ENCODE measurements at places on chromosomes 16 and 17.

DNA sequence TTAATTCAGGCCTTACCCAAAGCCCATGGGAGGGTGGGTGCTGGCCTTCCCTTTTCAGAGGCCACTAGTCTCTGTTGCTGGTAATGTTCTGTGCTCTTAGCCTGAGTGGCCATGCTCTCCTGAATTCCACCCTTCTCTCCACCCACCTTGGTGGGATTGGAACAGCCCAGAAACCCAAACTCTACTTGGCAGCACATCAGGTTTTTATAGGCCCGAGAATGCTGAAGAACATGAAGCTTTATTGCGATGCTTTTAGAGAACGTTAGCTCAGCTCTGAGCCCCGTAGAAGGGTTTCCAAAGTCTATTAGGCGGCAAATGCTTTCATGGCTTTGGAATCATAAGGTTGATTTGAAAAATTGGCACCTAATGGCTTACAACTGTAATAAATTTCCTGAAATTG is 209.3 kb downstream of the MSI2 start:
- DNase-seq, result no peak

DNA sequence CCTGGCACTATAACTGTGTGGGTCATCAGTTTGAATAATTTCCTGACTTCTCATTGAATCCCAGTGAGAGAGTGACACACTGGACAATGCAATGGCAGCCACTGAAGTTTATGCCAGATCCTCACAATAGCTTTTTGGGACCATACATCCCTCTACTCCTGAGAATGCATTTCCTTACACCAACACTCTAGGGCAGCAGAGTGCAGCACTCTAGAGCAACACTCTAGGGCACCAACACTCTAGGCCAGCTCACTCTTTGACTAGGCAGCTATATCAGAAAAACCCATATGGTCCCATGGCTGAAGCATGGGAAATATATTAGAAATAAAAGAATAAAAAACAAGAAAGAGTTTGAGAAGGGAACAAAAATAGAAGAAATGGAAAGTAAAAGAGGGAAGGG is 309.2 kb downstream of the MAP2K6 start:
- DNase-seq, result no peak

GRCh38 chr17:56665864-56666263 is 72.4 kb downstream of the NOG start:
- no peak for DNase-seq

DNA sequence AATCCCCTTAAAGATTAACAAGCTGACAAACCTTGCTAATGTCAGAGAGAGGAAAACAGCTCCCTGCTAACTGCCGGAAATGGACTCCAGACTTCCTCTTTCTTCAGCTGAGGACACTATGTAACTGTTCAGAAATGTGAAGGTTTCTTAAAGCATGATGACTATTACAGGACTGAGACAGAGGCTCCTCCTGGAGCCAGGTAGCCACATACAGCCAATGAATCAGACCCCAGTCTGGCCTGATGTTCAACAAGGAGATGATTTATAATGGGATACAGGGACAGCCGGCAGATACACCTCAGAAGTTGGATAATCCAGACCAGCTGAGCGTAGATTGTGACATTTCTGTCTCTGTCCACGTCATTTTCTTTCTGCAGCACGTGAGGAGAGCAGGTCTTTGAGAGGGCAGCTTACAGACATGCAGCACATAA is 216.2 kb downstream of the HS3ST3A1 start:
- DNase-seq, result no peak

- no peak for DNase-seq
Observed at GRCh38 chr17:82878527-82878926, 38.7 kb upstream of the ZNF750 start.

- DNase-seq, result no peak
Observed at GRCh38 chr17:80482555-80483308, 6.3 kb upstream of the NPTX1 start.

DNA sequence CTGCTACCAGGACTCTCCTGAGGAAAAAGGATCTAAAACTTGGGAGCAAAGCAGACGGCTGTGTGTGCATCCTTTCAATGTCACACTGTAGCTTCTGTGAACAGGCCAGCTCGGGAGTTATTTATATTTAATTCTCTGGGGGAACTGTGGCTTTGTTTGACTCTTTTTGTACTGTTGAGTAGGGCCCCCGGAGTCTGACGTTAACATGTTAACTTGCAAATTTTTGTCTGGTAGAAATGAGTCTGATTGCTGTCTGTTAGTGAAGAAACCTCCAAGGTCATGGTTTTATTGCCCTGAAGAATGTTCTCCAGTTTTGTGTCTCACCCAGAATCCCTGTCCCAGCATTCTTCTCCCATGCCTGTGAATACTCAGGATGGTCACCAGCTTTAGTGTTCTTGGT is 14.2 kb upstream of the KCNG4 start:
- no peak for DNase-seq

DNA sequence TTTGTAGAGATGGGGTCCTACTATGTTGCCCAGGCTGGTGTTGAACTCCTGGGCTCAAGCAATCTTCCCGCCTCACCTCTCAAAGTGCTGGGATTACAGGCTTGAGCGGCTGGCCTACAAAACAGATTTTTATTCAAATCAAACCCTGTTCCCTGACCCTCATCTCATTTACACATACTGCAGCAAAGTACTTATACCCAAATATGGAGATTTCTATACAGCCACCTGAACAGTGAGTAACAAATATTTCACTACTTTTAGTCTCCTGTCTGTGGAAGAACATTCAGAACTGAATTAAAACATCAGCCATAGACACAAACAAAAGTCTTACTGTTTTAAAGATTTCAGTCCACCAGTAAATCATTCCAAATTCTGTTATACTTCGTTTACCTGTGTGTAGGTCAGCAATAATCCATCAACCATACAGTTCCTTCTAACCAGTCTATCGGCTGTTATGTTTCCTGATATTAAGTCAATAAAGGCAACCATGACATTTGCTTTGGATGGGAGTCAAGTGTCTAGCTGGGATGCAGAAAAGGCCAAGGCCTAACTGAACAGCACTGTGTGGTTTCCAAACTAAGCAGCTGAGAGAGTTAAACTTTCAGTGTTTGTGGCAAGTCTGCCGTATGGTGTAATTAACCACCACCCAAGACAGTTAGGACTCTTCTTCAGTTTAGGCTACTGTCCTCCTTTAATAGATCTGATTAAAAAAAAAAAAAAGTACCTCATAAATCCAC is 22.3 kb downstream of the ERN1 start:
- no peak for DNase-seq

- no peak for DNase-seq
Observed at GRCh38 chr16:47528431-47528830, 67.3 kb downstream of the PHKB start.

DNA sequence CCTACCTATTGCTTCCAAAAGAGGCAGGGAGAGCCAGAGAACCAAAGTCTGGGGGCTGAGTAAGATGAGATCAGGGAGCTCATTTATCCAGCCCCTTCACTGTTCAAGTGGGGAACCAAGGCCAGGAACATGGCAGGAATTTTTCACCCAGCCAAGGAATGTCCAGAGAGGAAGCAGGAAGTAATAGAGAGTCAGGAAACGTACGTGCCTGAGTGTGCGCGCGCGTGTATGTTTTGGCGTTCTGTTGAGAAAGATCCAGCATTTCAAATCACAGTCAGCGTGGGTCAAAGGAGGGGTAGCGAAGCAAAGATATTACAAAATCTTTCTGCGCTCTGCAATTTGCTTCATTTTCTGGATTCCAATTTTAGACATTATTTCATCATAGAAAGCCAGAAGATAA is 41.9 kb upstream of the WSCD1 start:
- DNase-seq, result no peak

DNA sequence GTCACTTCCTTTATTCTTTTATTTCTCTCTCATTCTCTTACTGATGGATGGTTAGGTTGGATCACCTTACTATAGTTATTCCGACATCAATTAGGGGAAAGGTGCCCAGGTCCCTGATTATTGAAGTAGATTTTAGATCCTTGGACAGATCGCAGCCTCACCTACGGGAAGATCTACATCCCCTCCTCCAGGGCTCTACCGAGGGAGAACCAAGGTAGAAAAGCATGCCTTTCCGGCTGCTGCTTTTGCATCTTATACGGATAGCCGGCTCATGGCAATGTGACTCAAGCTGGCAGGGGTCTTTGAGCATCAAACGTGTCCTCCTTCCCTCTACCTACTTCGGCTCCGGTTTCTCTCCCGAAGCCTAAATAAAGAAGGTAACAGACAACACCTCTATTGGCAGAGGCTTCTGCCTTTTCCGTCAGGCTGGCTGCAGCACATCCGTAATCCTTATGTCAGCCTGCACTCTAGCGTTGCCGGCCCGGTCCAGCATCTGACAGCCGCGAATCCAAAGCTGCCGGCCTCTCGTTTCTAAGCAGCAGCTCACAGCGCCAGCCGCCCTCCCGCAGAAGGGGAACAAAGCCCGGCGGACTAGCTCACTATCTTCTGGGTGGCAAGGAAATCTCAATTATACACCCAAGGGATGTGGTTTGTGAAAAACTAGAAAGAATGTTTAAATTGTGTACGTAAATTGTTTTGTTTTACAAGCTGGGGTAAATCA is 46.9 kb downstream of the IRX6 start:
- peak; percentile 26 for DNase-seq

DNA sequence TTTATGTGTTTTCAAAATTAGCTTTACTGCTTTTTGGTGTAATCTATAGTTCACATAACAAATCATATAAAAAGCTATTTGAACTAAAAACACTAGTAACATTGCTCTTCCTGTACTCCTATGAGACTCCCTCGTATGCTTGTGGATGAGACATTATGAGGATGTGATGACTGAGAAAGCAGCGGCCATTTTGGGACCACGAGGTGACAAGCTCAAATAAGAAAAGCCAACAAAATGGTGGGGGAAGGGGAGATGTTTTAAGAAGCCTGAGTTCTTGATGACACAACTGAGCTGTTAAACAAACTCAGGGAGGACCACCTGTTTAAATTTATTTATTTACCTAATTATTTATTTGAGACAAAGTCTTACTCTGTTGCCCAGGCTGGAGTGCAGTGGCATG is 4.5 kb downstream of the CCL18 start:
- DNase-seq, result no peak

GRCh38 chr17:6021011-6021400 is 49.2 kb upstream of the WSCD1 start:
- no peak for DNase-seq

DNA sequence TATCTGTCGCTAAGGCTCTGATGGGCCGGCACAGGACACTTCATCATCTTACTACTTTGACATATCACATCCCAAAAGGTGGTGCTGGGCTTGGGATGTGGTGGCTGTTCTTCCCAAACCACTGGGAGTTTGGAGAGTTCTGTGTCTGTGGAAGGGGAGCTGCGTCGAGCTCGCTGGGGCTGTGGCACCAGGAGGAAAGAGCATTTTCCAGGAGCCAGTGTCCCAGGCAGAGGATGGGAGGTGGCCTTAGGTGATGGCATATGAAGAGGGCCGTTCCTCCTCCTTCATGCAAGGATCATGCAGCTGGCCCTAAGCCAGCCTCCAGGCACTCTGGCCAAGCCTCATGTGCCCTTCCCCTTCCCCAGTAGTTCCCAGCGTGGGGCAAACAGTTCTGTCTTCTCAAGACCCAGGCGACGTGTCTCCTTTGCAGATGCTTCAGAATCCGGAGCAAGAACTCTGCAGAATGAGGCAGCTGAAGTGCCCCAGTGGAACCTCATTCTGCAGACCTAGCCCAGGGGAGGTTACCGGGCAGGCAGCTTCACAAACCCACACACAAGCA is 89.4 kb upstream of the TNRC6C start:
- DNase-seq, result no peak

GRCh38 chr16:77617553-77617952 is 104.8 kb upstream of the NUDT7 start:
- no peak for DNase-seq

DNA sequence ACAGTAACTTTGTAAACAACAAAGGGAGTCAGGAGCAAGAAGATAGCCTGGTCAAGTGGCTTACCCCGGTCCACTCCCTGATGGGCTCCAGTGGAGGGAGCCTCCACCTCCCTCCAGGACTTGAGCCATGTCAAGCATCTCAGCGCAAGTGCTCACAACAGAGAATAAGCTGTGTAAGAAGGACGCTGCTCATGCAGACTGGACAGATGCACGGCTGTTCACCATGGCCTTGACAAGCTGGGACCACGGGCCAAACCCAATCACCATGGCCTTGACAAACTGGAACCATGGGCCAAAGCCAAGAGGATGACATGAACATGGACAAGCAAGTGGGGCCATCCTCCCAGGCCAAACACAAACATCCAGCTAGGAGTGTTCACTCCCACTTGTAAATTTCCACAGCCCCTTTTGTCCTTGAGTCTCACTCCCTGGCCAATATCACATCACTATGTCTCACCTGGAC is 3.4 kb upstream of the PITPNM3 start:
- DNase-seq, result no peak

DNA sequence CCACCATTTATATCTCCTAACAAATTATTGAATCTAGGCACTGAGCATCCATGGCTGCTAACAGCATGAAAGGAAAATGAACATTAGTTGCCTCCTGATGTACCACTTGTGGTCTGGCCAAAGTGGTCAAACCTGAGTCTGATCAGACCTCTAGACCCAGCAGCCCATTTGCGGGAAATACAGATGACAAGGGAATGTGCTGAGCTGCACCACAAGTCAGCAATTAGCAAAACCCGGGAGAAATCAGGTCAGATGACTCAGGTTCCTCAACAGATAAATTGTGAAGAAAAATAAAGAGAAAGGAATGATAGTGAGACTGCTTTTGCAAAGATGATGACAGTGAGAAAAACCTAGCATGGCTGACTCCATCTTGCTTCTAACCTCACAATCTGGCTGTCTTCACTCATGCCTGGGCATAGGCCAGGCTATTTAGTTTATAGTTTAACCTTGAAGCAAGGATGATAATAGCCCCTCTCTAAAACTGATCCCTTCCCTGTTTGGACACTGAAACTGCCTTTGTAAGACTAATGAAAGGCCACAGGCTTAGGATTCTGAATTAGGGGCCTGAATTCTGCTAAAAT is 142.7 kb upstream of the ASIC2 start:
- DNase-seq, result no peak

GRCh38 chr16:28569021-28569420 is 15.3 kb downstream of the SGF29 start:
- DNase-seq, result no peak

DNA sequence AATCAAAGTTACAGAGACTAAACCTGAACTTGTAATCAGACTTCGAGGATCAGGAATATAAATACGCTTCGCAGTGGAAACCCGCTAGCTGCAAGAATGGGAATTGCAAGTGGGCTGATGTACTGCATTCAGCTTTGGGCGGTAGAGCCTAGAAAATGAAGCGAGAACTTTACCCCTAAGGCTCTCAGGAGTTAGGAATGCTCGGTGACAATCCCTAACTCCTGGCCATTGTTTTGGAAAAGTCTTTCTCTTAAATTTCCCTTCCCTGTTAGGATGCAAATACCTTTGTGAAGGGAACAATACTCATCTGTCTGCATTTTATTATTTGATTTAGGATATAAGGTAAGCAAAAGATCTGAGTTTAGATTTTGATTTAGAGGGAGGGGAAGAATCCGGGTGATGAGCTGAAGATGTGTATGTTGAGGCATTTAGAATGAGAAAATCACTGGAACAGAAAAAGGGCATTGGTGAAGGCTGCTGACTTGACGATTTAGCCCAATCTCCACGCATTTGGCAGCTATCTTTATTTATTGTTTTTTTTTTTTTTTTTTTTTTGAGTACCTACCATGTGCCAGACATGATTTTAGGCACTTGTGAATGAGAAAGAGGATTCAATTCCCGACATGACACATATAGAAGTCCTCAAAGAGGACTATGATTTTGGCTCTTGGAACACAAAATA is 2.2 kb upstream of the TOX3 start:
- no peak for DNase-seq
